ENCODE measurements at places on chromosomes 5 and 9.

GRCh38 chr5:139082813-139083498 lies 115.2 kb downstream of the SIL1 start:
- no peak for DNase-seq

DNA sequence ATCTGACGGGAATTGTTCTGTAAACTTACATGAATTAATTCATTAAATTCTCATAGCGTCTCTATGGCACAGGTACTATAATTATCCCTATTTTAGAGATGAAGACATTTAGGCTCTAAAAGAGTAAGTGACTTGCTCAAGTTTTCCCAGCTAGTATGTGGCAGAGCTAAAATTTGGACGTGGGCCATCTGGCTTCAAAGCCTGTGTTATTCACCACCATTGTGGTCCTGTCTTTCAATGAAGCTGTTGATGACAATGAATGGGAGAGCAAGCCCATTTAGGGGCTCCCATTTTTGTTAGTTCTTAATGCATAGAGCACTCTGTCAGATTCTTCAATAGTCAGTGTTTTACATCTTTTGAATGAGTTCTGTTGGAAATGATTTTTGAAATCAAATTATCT lies 236.0 kb upstream of the CD180 start:
- DNase-seq: no peak

GRCh38 chr5:127938746-127939145 lies 144.8 kb upstream of the SLC12A2 start:
- no peak for DNase-seq

- no peak for DNase-seq
Observed at GRCh38 chr5:102747386-102748166, 7.5 kb upstream of the PAM start.

DNA sequence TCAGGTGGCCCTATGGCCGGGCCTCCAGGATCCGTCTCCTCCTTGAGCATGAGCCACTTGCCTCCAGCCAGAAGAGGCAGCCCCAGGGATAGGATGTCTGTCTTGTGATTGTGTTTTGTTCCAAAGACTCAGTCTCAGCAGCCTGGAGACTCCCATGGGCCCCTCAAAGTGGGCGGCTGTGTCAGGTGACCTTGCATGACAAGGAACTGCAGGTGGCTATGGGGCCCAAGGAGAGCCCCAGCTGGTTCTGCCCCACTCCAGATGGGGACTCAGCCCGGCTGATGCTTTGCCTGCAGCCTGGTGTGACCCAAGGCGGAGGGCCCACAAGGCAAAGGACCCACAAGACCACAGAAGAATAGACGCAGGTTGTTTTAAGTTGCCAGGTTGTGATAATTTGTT lies 284.3 kb upstream of the IRX4 start:
- DNase-seq: no peak

DNA sequence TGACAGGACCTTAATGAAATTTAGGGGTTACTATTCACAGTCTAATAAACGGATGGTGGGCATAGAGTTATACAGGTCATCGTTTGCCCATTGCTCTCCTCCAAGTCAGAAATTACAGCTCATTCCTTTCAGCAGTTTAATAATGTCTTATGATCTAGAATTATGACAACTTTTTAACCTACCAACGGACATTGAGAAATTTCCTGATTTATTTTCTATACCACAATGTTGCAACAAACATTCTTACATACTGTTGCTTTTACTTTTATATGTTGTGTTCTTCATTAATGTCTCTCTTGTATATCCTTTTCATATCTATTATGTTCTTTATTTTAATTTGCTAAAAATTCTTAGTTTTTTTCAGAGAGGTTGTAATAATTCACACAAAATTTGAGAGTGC lies 152.8 kb upstream of the PRLR start:
- DNase-seq: no peak

DNA sequence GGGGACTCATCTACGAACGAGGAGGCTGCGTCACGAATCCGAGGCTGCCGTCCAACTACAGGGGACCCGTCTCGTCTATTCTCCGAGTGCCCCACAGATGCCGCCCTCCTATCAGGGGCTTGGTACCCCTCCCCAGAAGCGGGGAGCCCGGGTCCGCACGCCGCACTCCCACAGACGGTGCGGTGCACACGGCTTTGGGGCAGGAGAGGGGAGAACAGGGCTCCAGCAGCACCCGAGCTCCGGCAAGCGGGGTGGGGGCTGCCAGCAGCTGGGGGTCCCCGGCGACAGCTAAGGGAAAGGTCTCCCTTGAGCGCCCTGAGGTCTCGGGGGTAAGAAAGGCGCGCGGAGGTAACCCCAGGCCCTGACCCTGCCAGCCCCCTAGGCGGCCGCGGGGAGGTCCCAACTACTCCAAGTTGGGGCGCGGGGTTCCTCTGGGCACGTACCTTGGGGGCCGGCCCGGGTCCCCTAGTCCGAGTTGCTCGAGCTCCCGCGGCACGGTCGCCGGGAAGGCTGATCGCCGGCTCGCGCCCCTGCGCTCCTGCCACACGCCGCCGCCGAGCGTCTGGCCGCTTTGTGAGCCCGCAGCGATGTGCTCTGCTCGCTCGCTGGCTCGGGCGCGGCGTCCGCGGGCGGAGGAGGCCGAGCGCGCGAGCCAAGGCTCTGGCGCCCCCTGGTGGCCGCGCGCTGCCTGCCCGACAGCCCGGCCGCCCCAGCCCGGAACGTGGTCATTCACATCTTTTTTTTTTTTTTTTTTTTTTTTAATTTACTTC lies at the start of gene SPOCK1:
Gene SPOCK1 (minus strand): TSS at position 591 of the 770 bp plus-strand sequence.
- DNase-seq: peak; percentile 75

GRCh38 chr5:108728566-108729241 lies 19.0 kb upstream of the FER start:
- no peak for DNase-seq

DNA sequence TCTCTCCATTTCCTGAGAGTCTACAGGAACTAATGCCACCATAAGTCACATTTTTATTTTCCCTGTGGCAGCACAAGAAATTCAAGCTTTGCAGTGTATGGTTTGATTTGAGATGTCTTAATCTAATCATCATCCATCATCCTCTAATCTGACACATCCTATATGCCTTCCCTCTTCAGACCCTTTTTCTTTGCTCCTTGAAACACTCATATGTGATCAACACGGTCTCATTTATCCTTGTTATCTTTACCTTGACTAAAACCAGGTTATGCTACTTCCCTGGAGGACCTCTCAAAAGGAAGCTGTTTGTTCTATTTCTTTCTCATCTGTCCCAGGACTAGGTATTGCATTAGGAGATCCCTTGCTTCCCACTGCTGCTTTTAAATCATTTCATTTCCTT lies 146.9 kb upstream of the MRPS30 start:
- no peak for DNase-seq

GRCh38 chr9:131609099-131609830 lies 63.9 kb downstream of the PRRT1B start:
- DNase-seq: peak; percentile 10

DNA sequence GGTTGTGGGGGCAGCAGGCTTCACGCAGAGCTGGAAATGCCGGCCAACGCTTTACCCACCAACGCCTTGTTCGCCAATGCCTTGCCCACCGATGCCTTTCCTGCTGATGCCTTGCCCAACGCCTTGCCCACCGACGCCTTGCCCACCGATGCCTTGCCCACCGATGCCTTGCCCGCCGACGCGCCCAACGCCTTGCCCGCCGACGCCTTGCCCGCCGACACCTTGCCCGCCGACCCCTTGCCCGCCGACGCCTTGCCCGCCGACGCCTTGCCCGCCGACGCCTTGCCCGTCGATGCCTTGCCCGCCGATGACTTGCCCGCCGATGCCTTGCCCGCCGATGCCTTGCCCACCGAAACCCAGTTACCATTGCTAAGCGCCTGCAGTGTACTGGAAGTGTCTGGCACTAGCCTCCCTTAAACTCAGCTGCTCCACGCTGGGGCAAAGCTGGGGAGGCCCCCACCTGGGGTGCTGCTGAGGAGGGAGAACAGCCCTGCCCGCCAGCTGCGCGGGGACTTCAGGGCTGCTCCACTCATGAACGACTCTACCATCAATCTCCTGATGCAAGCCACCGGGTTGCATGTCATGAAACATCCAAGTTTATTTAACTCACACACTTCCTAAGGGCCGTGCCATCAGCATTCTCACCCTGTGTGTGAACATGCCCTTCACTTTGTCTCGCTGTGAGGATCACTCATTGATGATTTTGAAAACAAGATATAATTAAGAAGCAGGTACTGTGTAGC lies 1.8 kb downstream of the SLC6A18 start:
- no peak for DNase-seq

GRCh38 chr9:4499917-4500316 lies 9.6 kb downstream of the SLC1A1 start:
- DNase-seq: no peak

DNA sequence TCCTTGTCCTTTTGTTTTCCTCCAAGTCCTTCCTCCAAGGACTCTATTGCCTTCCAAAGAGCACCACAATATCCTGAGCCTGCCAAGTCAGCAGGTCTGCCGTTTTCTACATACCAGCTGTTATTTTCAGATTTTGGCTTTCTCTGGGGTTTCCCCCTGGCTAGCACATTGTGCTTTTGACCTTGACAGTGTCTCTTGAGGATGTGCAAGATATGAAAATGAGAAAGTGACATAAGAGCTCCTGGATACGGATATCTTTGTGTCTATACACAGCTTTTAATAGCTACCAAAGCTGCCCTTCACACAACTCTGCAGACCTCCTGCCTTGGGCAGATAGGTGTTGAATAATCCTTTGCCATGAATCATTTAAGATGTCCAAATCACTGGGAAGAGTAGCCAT lies 67.0 kb downstream of the HAPLN1 start:
- no peak for DNase-seq

DNA sequence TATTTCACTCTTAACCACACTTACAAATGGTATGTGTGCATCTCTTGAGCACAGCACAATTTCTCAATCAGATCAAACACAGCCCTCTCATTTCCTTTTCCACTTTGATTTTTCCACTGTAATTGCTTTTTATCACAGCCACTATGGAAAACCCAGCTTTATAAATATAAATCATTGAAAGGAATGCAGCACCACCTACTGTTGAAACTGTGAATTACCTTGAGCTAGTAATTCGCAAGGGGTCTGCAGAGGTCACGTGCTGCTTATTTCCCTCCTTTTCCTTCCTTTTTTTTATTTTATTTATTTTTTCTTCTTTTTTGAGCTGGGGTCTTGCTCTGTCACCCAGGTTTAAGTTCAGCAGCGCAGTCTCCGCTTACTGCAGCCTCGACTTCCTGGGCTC lies 76.9 kb downstream of the CDH6 start:
- peak; percentile 15 for DNase-seq

- no peak for DNase-seq
Observed at GRCh38 chr9:127826253-127826913, 23.7 kb downstream of the FPGS start.

GRCh38 chr5:145350513-145350912 lies 484.6 kb downstream of the PRELID2 start:
- no peak for DNase-seq

- no peak for DNase-seq
Observed at GRCh38 chr5:154355129-154355611, 90.6 kb upstream of the SAP30L start.

- DNase-seq: no peak
Observed at GRCh38 chr5:151706906-151707305, 20.2 kb upstream of the SPARC start.

- peak; percentile 32 for DNase-seq
Observed at GRCh38 chr5:143536364-143536763, 132.9 kb upstream of the NR3C1 start.

DNA sequence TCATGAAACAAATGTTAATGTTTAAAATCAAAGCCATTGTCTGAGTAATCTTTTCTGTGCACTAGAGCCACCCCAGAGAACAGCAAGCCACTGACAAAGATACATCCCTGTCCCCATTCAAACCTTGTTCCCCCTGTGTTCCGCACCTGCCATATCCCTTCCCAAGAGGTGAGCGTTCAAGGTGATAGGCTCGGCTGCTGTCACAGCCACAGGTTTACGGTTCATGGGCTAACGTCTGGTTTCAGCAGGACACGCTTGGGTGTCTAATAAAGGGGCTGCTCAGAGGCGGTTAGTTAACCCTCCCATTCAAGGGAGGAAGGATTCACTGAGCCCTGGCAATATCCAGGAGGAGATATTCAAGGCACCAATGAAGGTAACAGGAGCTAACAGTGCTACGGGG lies 24.5 kb upstream of the LAMC3 start:
- no peak for DNase-seq

DNA sequence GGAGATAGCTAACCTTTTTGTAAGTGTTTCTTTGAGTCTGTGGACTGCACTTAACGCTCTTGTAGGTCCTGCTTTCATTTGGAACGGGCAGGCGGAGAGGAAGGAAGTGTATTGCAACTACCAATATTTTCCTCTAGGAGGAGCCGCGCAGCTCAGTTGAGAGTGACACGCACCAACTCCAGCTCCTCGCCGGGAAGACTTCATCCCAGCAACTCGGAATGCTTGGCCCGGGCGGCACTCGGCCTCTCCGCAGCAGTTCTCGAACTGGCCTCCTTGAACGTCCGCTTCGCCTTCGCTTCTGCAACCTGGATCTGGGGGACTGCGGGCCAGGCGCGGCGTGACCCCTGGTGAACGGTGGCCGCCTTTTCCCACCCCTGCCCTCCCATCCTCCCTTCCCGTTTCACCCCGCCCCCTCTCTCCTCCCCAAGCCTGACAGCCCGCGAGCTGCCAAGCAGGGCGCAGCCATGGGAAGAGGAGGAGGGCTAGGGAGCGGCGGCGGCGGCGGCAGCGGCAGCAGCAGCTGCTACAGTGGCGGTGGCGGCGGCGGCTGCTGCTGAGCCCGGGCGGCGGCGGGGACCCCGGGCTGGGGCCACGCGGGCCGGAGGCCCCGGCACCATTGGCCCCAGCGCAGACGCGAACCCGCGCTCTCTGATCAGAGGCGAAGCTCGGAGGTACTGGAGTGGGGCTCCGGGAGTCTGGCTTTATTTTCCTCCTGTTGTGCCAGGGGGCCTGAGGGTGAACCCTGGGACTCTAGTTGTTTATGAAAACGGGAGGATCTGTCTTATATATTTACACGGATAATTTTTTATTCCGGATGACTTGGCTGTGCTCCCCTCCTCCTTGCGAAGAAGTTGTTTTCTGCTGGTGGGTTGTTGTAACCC lies at the start of gene GHR:
Gene GHR (plus strand): TSS at position 155 of the 881 bp plus-strand sequence. CDS start 142,436 bp downstream, outside the sequence.
- peak; percentile 69 for DNase-seq

DNA sequence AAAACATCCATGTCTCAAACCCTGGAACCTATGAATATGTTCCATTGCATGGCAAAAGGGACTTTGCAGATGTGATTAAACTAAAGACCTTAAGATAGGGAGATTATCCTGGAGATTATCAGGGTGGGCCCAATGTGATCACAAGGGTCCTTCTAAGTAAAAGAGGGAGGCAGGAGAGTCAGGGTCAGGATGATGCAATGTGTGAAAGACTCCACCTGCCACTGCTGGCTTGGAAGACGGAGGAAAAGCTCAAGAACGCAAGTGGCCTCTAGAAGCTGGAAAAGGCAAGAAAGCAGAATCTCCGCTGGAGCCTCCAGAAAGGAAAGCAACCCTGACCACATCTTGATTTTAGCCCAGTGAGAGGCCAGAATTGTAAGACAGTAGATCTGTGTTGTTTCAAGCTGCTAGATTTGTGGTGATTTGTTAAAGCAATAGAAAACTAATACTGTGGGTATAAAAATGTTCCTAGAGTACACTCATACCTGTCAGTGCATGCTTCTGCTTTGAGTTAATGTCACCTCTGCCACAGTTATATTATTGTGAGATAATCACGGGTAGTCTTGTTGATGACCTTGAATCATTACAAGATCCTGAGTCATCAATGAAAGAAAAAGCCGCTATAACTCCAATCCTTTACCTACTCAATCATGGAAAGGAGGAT lies 93.5 kb upstream of the TNPO1 start:
- no peak for DNase-seq

GRCh38 chr5:178464431-178465048 lies 125.7 kb downstream of the COL23A1 start:
- no peak for DNase-seq

GRCh38 chr5:108340131-108340530 lies 41.8 kb downstream of the FBXL17 start:
- DNase-seq: no peak

- no peak for DNase-seq
Observed at GRCh38 chr9:34717996-34718614, 8.2 kb upstream of the CCL21 start.

All from A549 (cell line).